ENCODE measurements at places on chromosomes 2 and 18. TPM values are rescaled to one million over a fixed set of nuclear protein-coding genes. Genes with fewer than 3 reads are reported as not detected.

The TBR1 gene
- total RNA-seq, result not detected

The ANKRD36B gene
- total RNA-seq, result 8.2 TPM

The GREB1L gene
- total RNA-seq, result 0.12 TPM

- no peaks in the 10 kb centered on the region for H3K27me3 ChIP-seq
- H3K4me3 ChIP-seq, result no peak overlapping the region
These were observed 565.5 kb downstream of the CCDC85A start for GRCh38 chr2:56749152-56749752.

GRCh38 chr2:132937629-132938028, 267.6 kb upstream of the LYPD1 start:
- no peak overlapping the region for H3K27ac ChIP-seq
- H3K4me1 ChIP-seq, result no peaks in the 10 kb centered on the region
- no peaks in the 10 kb centered on the region for H3K27me3 ChIP-seq
- H3K4me3 ChIP-seq, result no peak overlapping the region
- no peaks in the 10 kb centered on the region for H3K36me3 ChIP-seq

GRCh38 chr2:80258341-80258740, 46.2 kb downstream of the LRRTM1 start:
- DNase-seq, result no peak
- no peaks in the 10 kb centered on the region for H3K4me1 ChIP-seq
- no peak overlapping the region for H3K4me3 ChIP-seq
